ENCODE measurements at places on chromosomes 12 and 14.

DNA sequence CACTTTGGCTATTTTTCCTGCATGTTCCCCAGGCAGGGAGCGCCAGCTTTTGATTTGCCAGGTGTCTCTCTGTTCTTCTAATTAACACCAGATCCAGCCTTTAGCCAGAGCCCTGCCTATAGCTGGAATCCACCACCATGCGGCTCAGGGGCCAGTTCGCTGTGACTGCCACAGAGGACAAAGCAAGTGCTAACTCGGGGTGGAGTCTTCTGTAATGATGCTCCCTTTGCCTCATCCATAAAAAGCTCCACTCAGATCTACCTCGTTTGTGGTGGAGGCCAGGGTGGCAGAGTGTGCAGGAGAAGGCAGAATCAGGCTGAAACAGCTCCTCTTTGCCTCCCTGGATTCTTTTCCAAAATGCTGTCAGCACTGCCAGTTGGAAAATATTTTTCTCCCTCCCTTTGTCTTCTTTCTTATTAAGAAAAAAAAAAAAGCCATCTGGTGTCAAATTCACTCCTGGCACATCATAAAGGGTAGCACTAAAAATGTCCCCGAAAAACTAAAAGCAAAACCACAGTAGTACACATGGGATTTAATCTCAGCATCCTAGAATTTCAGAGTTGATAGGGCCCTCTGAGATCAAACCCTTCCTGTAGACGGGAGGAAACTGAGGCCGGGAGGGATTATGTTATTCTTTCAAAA lies 18.0 kb upstream of the CTDSP2 start:
- DNase-seq: no peak

DNA sequence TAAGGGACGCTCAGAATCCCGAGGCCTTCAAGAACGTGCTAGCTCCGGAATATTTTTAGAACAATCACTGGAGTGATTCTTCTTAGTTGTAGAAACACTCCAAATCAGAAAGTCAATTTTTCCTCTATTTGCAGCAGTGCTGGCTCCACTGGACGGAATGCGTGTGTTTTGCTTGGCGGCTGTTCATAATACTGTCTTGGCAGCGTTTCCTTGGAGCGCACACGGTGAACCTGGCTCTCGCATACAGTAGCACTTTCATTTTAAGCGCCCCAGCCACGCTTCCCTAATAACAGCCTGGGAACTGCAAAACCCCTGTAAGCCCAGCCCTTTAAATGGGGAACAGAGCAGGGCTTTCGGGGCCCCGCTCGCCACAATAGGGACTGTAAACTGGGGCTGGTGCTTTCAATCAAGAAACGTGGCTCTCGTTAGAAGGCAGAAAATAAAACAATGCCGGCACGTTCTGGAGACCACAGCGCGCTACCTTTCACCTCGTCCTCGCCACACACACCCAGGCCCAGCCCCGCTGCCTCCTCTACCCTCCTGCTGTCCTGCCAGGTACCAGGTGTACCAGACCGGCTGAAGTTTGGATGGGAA lies 79.9 kb downstream of the BCL11B start:
- DNase-seq: no peak

DNA sequence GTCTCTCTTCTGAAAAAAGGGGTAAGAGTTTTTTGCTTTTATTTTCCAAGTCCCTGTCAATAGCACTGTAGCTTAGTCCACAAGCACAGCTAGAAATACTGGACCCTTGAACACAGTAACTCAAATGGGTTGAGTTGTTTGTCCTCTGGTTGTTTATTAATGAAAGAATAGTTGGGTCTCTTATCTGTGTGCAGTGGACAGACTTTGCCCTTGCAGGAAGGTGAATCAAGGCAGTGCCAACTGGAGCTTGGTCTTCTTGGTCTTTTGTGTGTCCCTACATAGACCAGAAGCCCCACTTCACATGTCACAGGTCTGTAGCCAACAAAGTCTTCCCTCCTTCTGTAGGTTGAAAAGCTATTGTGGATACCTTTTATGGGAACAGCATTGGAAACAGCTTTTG lies 322.0 kb downstream of the AACS start:
- DNase-seq: no peak

DNA sequence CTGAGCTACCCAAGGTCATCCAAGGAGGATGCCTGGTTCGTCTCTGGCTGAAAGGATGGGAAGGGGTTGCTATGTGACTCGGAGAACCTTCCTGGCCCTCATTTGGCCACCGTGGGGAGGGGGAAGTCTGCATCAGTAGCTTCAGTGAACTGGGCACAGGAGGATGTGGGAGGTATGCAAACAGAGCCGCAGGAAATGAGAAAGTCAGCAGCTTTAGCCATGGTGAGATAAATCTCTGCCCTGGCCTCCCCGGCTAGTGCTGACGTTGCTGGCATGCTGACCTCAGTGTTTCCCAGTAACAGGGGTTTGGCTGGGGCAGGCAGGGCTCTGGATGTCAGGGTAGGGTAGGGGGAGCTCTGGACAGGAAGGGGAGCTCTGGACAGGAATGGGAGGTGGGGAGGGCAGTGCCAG lies 2.3 kb upstream of the CEBPE start:
- no peak for DNase-seq

DNA sequence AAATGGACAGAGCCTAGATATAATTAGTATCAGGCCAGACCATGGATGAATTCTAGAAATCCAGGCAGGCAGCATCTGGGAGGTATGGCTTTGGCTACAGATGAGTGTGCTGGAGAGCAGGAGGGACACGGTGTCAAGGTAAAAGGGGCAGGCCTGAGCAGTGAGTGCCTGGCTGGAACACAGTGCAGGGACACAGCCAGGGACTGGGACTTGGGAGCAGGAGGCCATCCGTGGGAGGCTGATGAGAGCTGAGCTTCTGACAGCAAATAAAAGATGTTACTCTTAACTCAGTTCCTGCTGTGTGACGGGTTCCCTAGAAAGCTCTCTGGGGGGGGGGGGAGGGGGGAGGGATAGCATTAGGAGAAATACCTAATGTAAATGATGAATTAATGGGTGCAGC lies 13.6 kb upstream of the LGALS3 start:
- no peak for DNase-seq

GRCh38 chr12:105355752-105356151 lies 25.3 kb downstream of the C12orf75 start:
- no peak for DNase-seq

DNA sequence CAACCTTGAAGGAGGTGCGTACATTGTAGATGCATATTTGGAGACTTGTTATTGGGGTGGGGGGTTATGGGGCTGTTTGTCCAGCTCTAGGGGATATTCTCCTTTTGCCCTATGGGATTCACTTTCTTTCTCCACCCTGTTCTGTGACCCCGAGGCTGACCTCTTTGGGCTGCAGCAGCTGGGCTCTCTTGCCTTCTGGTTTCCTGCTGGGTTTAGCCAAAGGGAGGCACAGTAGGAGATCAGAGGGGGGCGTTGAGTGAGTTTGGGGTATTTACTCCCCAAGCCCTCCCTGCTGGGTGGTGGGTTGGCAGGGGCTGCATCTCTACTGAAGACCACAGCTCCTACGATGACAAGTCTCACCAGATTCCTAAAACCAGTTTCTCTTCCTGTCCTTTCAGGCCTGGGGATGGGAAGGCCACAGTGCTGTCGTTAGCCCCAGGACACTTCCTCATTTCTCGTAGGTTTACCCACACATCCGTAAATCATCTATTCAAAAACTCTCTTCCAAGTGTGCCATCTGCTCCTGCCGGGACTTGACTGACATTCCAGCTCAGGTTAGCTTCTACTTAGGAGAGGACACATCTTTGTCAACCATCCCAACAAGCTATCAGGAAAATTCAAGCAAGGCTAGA lies 127.1 kb downstream of the TMEM30B start:
- DNase-seq: no peak

DNA sequence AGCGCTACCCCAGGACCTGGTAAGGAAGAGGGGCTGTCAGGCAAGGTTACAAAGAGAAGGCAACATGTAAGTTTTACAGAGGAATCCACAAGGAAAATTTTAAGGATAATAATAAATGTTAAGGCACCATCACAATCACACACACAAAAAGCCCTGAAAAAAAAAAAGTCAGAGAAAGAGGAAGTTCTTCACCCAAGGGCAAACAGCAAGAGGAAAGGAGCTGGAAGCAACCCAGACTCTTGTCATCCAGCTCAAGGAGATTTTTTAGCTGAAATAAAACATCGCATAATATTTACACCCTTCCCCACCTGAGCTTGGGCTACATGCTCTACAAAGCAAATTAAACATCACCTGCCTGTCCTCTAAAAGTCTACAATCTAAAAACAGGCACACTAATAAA lies 9.5 kb downstream of the SPTB start:
- no peak for DNase-seq

DNA sequence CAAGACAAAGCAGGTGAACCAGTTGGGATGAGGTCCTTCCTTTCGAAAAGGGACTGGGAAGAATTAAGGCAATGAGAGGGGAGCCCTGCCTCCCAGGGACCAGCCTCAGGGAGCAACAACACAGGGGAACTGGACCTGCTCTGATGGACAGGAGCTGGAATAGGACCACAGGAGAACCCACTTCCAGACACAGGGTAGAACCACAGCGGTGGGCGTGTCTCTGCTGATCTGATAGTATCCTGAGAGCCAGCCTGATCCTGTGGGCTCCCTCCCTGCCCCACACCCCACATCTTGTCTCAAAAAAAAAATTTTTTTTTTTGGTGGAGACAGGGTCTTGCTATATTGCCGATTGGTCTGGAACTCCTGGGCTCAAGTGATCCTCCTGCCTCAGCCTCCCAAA lies 13.6 kb upstream of the PLEK2 start:
- DNase-seq: no peak

- DNase-seq: no peak
These were observed 340.7 kb upstream of the DDHD1 start for GRCh38 chr14:53493860-53494259.

GRCh38 chr14:52356025-52356424 lies 41.9 kb downstream of the PTGER2 start:
- no peak for DNase-seq

DNA sequence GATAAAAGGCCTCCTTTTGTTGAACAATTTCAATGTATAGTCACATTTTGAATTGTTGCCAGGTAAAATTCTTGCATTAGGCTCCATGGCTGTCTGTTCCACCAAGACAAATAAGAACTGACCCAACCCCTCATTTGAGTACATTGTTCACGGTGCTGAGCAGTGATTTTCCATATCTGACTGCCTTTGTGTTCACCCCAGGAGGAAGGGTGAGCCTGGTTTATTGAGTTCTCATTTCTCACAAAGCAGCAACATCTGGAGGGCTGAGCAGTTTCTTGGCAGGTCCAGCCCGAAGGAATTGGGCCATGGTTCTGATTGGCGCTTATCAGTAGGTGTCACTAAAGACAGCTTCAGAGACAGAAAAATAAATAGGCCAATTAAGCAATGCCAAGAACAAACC lies 149.1 kb downstream of the BMP4 start:
- no peak for DNase-seq

GRCh38 chr14:32542507-32542906 lies 213.4 kb downstream of the AKAP6 start:
- DNase-seq: no peak

DNA sequence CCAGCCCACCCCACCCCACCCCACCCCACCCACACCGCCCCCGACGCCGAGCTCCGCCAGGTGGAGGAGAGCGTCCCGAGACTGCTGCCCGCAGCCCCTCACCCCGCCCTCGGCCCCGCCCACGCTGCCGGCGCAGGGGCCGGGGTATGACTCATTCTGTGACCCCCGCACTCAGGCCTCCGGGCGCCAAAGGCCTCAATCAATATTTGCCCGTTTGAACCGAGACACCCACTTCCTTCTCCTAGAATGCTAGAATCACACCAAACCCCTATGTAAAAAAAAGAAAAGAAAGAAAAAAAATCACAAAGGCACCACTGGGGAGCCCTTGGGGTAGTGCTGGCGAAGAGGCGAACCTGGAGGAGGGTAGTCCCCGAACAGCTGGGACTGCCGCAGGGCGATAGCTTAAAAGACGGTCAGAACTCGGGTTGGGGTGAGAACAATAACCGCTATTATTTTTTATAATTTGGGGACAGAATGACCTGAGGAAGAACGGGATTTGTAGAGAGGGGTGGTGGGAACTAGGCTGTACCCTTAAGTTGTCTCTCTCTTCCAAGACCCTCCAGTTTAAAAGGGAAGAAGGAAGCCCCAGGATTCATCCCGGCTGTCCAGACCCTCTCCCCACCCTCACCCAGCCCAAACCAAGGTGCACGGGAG lies 894 bp downstream of the KRT8 start:
- DNase-seq: peak; percentile 44

DNA sequence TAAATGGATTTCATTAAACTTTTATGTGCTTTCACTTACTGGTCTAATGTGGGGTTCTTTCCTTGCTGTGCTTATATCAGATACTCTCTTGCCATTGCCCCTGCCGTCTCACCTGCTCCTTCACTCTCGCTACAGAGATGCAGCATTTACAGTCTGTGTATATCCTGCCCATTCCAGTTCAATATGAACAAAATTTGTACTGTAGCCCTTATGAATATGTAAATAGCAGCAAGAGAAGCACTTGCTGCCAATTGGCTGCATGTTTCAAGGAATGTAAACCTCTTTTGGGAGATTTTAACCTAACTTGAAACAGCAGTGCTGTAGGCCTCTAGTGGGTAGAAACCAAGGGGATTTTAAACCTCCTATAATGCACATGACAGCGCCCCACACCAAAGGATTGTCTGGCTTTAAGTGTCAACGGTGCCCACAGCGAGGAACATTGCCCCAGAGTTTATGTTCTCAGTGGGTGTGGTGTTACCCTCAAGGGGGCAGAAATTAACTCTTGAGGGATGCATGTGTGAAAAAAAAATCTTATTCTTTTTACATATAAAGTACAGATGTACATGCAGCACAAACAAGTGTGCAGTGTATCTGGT lies 19.1 kb downstream of the PCNX1 start:
- no peak for DNase-seq

- DNase-seq: no peak
These were observed 25.1 kb downstream of the BORCS5 start for GRCh38 chr12:12381982-12382381.

DNA sequence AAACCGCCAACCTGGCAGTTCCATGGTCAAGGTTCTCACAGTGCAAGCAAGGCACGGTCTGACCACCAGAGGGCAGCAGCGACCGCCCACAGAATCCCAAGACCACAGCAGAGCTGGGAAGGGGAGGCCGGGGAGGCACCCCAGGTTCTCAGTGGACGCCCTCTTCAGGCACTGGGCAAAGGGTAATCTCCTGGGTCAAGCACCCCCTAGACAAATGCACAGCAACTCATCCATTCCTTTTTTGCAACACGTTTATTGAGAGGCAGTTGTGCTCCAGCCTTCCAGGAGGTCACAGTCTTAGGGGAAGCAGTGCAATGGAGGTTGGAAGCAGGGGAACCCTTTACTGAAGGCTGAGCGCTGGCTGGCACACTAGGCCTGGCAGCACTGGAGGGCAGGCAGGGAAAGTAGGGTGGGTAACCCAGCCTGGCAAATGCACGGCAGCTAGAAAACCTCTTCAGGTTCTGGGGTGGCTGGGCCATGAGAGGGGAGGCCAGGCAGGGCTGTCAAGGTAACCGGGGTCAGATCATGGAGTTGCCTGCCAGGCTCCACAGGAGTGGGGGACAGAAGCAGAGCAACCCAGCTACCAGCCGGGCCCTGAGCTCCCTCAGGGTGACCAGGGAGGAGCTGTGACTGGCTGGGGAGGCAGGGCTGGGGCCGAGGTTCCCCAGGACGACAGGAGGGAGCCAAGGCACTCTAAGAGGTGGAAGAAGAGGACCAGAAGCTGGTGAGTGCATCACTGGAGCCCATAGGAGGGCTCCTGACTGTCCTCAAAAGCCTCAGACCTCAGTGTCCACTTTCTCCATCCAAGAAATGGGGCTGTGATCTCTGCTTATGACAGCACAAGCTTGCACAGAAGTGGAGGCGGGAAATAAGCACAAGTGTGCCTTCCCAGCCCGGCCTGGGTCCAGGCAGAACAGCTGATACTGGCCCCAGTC lies 1.8 kb upstream of the RHOF start:
- DNase-seq: peak; percentile 91

GRCh38 chr12:108447168-108447832 lies 67.8 kb upstream of the FICD start:
- DNase-seq: no peak

Measured in neural crest cell (in vitro differentiated cells).